ENCODE measurements at places on chromosomes 6 and 20.

DNA sequence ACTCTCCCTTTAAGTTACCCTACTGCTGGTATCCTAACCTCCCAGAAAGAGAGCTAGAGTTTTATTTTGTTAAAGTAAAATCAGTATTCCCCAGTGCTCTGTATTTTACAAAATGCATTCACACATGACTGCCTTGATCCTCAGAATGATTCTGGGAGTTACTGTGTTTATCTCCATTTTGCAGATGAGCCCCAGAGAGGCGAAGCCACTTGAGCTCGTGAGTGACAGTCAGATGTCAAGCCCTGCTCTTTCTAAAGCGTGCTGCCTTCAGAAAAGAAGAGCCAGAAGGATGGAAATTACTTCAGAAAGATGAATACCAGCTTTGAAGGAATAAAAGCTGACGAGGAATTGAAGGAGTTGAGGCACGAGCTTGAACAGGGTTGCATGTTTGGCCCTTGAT lies 14.1 kb upstream of the OSER1 start:
- DNase-seq = no peak

DNA sequence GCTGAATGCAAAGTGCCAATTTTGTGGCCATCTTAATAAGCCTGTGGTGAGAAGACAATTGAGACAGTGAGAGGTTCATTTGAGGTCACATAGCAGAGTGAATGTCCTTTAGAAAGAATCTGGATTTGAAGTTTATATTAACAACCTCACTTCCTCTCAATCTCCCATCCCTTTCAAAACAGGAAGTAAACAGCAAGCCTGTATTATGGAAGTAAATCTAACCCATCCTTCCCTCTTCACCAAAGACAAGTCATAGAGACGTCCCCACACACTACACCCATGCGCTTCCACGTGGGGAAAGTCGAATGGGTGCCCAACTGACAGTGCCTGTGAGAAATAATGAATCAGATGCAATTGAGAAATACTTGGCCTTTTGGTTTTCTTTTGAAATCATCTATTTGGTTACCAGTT lies 28.8 kb upstream of the CCND3 start:
- no peak for DNase-seq

GRCh38 chr6:99613705-99614429 lies 7.2 kb downstream of the PRDM13 start:
- DNase-seq = no peak

- no peak for DNase-seq
These were observed 258.8 kb downstream of the ZNF217 start for GRCh38 chr20:53334861-53335260.

GRCh38 chr6:152170702-152171667 lies 363.5 kb downstream of the ESR1 start:
- peak; percentile 17 for DNase-seq

GRCh38 chr6:75834447-75834846 lies 85.4 kb downstream of the MYO6 start:
- DNase-seq = no peak

DNA sequence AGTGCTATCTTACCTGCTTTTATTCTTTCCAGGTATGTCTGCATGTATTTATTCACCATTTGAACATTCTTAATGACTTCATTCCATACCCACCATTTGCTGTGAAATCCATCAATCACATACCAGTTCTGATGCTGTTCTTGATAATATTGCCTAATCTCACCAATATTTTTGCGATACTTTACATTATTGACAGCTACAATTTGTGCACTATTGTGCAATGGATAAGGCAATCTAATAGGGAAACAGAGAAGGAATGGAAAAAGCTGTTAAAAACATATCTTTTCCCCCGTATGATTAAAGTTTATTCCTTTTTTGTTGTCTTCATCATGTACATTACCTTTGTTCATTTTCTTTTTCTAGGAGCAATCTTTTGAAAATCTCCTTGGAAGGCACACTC lies 23.3 kb upstream of the ZBTB24 start:
- no peak for DNase-seq

DNA sequence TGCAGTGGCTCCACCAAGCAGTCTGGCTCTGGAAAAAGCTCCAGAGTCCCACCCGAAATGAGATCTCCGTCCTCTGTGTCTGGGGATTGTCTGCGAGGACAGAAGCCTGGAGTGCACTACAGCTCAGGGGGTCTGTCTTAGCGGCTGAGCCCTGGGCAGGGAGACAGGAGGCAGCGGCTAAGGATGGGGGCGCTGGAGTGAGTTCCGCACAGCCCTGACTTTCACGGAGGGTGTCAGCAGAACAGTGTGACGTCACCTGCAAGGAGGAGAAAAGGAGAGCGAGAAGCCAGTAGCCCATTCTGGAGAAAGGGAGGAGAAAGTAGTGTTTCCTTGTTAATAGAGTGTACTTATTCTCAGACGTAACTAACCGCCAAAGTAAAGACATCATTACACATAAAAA lies 97.6 kb downstream of the FAM50B start:
- no peak for DNase-seq

DNA sequence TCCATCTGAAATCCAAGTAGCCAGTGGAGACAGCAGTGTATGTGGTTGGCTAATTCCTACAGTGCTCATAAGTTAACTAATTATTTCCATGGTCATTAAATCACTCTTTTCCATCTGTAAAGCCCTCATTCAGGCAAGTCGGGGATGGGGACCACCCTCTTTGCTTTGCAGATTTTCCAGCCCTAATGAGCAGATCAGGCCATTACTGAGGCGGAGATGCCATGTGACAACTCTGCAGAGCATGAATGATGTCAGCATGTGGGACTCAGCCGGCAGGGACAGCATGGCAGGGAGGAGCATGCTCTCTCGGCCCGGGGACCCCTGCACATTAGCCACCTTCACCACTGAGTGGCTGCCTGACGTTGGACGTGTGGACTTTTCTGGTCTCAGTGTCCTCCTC lies 623.3 kb upstream of the CDH4 start:
- DNase-seq = no peak

DNA sequence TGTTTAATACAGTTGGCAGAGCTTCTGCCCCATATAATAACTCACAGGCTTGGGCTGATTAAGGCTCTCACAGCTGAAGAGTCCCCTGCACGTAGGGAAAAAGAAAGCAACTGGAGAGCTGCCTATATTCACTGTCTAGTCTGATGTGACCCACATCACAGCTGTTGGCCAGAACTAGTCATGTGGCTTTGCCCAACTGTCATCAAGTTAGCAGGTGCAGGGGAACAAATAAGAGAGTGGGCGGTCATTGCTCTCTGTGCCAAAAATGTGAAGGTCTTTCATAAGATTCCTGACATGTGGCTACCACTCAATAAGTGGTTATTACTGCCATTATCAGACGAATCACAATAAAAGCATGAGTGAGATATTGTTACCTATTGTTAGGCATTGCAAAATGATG lies 665.2 kb downstream of the DOK5 start:
- no peak for DNase-seq

DNA sequence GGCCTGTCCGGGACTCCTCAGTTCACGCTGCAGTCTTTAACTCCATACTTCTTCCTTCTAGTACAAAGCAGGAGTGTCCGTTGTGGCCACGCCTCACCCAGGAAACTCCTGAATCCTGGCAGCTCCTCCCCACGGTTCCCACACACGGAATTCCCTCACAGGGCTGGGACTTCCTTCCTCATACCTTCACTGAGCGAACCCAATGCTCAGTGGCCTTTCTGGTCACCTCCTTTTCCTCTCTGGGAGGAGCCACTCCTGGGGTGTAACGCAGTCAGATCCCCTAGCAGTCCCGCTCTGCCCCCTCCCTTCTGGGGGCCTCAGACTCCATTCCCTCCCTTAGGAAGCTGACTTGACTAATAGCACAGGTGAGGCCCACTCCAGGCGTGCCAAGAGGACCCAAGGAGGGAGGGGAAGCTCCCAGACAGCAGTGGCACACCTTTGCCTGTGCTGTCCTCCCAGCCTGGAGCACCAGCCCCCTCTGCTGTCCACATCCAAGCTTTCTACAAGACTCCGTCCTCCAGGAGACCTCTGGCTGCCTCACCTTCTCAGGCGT lies at the start of gene SLC52A3:
TSS of gene SLC52A3 (minus strand) at position 75 of the 553 bp plus-strand sequence. CDS start 2,726 bp downstream, outside the sequence.
- DNase-seq = no peak

GRCh38 chr20:51800872-51801121 lies 1.5 kb downstream of the SALL4 start:
- DNase-seq = no peak

GRCh38 chr6:16727996-16728395 lies 33.3 kb downstream of the ATXN1 start:
- DNase-seq = no peak

DNA sequence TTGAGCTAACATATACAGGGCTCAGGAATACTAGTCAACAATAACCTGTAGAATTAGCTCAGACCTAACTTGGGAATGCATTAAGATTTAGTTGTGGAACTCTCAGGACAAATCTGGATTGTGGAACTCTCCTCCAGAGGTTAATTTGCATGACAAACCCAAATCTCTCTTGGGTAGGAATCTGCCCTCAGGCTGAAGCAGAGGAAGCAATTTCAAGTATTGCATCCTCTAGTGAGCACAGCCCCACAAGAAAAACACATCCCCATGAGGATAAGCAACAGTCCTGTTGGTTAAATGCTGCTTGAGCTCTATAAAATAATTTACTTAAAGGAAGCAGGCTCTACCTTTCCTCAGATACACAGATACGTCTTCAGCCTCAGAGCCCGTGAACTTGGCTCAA lies 170.9 kb upstream of the STXBP5 start:
- no peak for DNase-seq

- DNase-seq = no peak
These were observed 101.8 kb upstream of the SULF2 start for GRCh38 chr20:47887064-47887463.

- no peak for DNase-seq
These were observed 23.7 kb downstream of the CEP85L start for GRCh38 chr6:118627724-118628123.

- DNase-seq = no peak
These were observed 4.0 kb downstream of the MKKS start for GRCh38 chr20:10430000-10430466.

GRCh38 chr6:12485226-12485764 lies 195.1 kb downstream of the EDN1 start:
- DNase-seq = no peak

GRCh38 chr20:51272401-51272800 lies 249.5 kb upstream of the KCNG1 start:
- no peak for DNase-seq

GRCh38 chr20:14889496-14890255 lies 552.3 kb upstream of the FLRT3 start:
- no peak for DNase-seq

DNA sequence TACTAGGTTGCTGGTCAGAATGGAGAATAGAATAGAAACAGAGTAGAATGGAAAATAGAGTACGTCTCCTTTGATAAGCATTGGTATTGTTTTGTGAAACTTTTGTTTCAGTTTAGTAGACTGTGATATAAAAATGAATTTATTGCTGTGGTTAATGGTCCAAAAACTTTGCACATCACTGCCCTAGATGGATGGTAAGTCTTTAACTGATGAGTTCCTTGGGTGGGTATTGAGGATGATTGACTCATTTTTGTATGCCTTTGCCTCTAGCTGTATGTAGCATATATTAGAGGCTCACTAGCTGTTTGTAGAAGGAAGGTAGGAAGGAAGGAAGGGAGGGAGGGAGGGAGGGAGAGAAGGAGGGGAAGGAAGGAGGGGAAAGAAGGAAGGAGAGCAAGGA lies 48.3 kb downstream of the ZDHHC14 start:
- no peak for DNase-seq

DNA sequence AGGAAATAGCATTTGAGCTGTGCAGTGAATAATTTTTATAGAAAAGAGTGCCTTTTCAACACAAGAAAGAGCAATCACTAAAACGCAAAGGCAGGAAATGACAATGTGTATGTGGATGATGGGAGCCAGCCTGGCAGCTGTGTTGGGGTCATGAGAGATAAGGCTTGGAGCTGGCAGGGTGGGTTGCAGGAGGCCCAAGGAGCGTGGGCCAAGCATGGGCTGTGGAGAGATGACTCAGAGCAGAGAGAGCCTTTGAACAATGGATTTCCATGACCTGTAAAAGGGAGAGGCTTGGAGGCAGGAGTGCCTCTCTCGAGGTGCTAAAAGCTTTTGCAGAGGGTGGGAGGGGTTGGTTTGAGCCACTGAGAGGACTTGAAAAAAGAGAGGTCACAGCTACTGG lies 6.6 kb upstream of the TBC1D7 start:
- DNase-seq = no peak

- DNase-seq = no peak
These were observed 57.6 kb downstream of the NOL4L start for GRCh38 chr20:32527447-32528055.

- DNase-seq = no peak
These were observed 25.2 kb downstream of the SNPH start for GRCh38 chr20:1291191-1291741.

DNA sequence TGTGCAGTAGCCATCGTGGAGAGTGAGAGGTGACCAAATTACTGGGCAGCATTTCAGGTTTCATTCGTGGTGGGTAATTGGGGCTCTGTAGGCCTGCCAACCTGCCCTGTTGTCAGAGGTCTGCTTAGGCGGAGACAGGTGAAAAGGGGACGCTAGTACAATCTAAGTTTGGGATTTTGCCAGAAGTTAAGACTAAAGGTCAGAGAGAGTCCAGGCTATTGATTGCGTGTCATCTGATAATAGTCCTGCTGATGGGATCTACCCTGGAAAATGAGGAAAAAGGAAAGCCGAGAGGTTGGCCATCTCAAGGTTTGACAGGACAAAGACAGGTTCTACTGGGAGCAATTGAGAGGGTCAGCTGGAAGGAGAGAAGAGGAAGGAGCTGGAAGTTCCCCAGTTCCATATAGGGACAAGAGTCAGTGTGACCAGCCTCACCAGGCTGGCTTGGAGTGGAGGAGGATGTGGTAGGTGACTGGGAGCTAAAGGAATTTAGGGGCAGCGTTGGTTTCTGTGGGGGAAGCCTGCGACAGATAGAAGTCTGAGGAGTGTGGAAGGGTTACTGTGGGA lies 10.9 kb downstream of the ARFGEF2 start:
- no peak for DNase-seq

DNA sequence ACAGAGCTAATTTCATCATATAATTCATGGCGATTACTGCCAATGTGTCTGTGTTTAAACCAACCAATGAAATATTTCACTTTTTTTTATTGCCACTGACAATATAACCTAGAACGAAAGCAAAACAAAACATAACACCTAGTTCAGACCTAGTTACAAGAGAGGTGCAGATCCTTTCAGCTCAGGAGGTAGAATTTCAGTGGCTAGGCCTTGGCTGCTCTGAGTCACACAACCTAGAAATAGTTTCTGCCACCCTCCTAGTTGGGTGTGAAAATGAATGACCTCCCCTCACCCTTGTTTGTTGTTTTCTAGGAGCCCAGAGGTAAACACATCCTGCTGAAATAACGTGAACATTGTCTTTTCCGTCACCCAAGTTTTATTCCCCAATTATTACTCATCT lies 356.3 kb downstream of the HTR1B start:
- no peak for DNase-seq

Measured in GM19239 (cell line).